ENCODE measurements at places on chromosomes 5 and 9. TPM values are rescaled to one million over a fixed set of nuclear protein-coding genes. Genes with fewer than 3 reads are reported as not detected.

GRCh38 chr9:4740388-4740637, 689 bp downstream of the AK3 start:
- DNase-seq: no peak
- no peaks in the 10 kb centered on the region for H3K36me3 ChIP-seq
- peak overlapping the region; percentile 53 for H3K27ac ChIP-seq
- no peaks in the 10 kb centered on the region for H3K27me3 ChIP-seq
- peak overlapping the region; percentile 77 for H3K4me3 ChIP-seq

GRCh38 chr9:98532147-98532546, 176.6 kb downstream of the GABBR2 start:
- DNase-seq: no peak
- no peaks in the 10 kb centered on the region for H3K36me3 ChIP-seq
- H3K4me1 ChIP-seq: no peaks in the 10 kb centered on the region
- no peaks in the 10 kb centered on the region for H3K27me3 ChIP-seq
- no peak overlapping the region for H3K4me3 ChIP-seq

DNA sequence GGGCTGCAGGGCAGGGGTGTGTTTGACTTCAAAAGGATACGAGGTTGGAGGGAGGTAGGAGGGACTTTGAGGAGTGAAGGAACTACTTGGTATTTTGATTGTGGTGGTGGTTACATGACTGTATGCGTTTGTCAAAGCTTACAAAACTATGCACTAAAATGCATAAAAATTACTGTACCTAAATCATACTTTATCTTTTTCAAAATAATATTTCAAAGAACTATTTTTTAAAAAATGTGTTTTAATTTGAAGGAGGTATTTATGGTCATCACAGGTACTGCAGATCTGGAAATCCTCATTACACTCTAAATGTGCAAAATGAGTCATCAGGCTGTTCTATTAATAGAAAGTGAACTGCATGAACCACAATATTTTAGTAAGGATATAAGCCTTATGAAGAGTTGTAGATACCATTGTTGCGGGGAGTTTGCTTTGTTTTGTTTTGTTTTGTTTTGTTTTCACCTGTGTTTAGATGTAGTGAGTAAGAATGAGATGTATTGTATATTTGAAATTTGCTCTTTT, 116.9 kb downstream of the ARRDC3 start:
- H3K36me3 ChIP-seq: no peaks in the 10 kb centered on the region
- peaks cover 4% of the 10 kb centered on the region for H3K4me1 ChIP-seq
- H3K4me3 ChIP-seq: no peak overlapping the region
- H3K27me3 ChIP-seq: no peaks in the 10 kb centered on the region

DNA sequence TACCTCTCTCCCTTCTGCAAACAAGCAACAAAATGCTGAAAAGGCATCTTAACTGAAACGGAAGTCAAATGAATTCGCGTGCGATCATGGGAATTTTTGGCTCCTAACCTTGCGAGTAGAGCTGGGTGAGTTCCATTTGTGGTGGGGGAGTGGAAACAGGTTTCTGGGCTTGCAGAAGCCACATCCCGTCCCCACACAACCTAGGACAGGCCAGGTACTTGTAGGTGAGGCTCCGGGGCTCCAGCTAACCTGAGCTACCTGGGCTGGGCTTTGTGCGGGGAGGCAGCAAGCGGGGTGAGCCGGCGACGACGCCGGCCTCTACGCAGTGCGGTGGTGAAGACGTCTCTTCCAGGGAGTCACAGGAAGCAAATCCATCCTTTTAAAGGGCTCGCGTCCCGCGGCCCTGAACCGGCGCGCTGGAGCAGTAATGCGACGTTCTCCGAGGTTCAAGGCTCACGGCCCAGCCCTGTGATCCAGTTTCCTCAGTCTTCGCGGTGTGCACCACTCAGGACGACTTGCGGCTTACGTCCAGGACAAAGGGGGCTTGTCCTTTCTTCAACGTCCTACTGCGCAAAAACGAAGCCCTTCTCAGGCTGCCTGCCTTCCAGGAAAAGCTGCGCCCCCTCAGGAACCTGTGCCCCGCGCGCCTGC, 567 bp upstream of the SPIN1 start:
- H3K27ac ChIP-seq: peak overlapping the region; percentile 72
- peak overlapping the region; percentile 94 for H3K4me3 ChIP-seq
- DNase-seq: peak; percentile 55
- peaks cover 13% of the 10 kb centered on the region for H3K4me1 ChIP-seq

Gene IFNA2
- total RNA-seq: not detected

DNA sequence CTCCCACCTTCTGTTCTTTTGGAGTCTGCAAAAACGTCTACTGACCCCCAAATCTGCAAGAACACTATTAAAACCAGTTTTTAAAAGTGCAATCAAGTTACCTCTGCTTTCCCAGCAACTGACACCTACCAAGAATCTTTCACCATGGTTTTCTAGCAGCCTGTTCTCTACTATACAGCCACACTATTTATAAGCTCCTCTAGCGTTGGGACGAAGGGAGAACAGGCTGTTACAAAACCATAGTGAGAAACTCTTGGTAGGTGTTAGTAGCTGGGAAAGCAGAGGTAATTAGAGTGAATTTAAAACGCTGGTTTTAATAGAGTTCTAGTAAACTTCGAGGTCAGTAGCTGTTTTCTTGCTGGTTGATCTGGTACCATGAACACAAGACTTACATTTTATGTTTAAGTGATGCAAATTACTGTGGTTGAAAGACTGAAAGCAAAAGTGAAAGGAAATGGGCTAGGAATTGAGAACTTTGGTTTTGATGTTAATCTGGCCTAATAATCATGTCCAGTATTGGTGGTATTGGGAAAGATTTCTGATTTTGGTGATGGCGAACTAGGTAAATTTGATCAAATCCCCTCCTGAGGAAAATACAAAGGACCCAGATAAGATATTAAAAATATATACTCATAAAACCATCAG, 5.3 kb downstream of the MROH2B start:
- no peak overlapping the region for H3K27ac ChIP-seq
- no peak overlapping the region for H3K4me3 ChIP-seq
- H3K36me3 ChIP-seq: no peaks in the 10 kb centered on the region

Gene FBXL7
- total RNA-seq: 22.4 TPM
